ENCODE measurements at places on chromosomes 5 and 9.
A peak's percentile ranks its signal among the peaks of the same experiment; 100 is the strongest.

GRCh38 chr9:103188781-103189350 lies 193.7 kb downstream of the CYLC2 start:
- no peak for DNase-seq

GRCh38 chr5:40828021-40828631 lies 6.9 kb downstream of the RPL37 start:
- no peak for DNase-seq

GRCh38 chr5:14735944-14736343 lies 71.4 kb downstream of the OTULIN start:
- no peak for DNase-seq

DNA sequence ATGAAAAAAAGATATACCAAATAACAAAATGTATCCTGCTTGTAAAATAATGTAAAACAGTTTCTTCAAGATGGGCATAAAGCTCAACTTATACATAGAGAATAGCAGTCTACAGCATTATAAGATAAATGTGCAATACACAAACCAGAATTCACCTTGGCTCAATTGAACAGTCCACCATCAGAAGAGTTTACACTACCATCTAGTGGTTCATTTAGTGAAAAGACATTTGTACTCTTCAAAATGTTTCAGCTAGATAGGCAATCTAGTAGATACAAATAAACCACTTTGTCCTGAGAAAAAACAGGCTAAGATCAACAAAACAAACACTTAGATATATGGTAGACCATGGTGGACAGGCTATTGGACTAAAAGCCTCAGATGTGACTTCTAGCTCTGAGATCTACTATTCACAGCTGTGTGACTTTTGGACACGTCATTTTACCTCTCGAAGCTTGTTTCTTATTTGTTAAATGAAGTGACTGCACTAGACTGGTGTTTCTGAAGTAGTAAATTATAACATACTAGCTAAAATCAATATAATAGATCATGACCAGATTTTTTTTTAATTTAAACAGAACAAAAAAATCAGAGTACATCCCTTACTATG lies 22.1 kb upstream of the TPD52L3 start:
- peak; percentile 82 for DNase-seq

- peak; percentile 99 for DNase-seq
These were observed at the start of gene XPA for GRCh38 chr9:97696803-97697601. TSS of gene XPA (minus strand) at chr9:97697340. CDS start at chr9:97697292, 48 bp downstream.

DNA sequence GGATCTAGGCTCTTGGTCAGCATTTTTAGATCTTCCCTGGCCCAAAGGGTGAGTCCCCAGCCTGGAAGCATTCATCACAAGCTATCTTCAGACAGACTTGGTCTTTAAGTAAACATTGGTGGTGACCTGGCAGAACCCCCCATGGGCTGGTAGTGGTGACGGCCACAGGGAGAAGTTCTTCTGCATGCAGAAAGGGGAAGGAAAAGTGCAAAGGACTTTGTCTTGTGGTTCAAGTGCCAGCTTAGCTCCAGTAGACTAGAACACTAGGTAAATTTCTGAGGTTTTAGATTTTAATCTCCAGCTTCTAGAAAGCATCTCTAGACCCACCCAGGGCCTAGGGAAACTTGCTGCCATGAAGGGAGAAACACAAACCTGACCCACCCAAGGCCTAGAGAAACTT lies 584.0 kb downstream of the CHSY3 start:
- no peak for DNase-seq

DNA sequence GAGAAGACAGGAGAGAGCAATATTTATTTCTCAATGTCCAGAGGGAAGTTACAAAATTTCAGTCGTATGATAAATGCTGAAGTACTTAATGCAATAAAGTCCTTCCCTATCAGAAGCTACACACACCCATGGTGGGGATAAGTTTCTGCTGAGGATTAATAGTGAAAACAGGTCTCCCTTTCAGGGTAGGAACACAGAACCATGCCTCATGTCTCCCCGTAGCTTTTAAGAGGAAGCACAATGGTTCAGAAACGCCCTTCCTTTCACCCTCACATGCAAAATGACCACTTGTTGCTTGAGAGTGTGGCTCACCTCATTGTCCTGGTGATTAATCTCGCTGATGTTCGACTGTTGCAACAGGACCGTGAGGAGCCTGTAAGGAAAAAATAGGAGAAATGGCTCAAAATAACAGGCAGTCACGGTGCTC lies 73.6 kb downstream of the ANKRD55 start:
- DNase-seq = no peak

GRCh38 chr9:112771359-112772214 lies 21.0 kb downstream of the SNX30 start:
- DNase-seq = no peak

DNA sequence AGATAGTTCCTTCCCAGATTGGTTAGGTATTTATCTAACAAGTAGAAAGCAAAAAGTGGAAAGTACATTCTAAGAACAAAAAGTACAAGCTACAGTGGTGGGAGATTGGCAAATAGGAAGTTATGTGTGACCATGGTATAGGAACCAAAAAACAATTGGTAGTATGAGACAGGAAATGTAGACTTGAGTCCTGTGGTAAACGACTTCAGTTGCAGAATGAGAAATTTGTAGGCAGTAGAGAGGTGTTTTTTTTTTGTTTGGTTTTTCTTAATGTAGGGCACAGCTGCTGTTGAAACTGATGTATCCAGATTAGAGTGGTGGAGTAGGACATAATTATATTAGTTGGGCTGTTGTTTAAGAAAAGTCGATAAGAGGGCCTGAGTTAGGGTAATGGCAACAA lies 72.0 kb downstream of the CCNH start:
- no peak for DNase-seq

- no peak for DNase-seq
These were observed 1016.8 kb upstream of the DMAC1 start for GRCh38 chr9:8816361-8816760.
